ENCODE measurements at places on chromosomes 12 and 14. TPM values are rescaled to one million over a fixed set of nuclear protein-coding genes. Genes with fewer than 3 reads are reported as not detected.

DNA sequence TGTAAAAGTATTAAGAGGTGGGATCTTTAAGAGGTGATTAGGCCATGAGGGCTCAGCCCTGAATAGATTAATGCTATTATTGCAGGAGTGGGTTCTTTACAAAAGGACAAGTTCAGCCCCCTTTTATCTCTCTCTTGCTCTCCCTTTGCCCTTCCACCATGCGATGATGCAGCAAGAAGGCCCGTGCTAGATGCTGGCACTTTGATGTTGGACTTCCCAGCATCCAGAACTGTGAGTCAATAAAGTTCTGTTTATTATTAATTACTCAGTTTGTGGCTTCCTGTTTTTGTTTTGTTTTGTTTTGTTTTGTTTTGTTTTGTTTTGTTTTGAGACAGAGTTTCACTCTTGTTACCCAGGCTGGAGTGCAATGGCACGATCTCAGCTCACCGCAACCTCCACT is 10.1 kb downstream of the RNASE1 start:
- no peak for DNase-seq

- DNase-seq: peak; percentile 66
These were observed 594 bp downstream of the KRAS start for GRCh38 chr12:25249931-25250738.

DNA sequence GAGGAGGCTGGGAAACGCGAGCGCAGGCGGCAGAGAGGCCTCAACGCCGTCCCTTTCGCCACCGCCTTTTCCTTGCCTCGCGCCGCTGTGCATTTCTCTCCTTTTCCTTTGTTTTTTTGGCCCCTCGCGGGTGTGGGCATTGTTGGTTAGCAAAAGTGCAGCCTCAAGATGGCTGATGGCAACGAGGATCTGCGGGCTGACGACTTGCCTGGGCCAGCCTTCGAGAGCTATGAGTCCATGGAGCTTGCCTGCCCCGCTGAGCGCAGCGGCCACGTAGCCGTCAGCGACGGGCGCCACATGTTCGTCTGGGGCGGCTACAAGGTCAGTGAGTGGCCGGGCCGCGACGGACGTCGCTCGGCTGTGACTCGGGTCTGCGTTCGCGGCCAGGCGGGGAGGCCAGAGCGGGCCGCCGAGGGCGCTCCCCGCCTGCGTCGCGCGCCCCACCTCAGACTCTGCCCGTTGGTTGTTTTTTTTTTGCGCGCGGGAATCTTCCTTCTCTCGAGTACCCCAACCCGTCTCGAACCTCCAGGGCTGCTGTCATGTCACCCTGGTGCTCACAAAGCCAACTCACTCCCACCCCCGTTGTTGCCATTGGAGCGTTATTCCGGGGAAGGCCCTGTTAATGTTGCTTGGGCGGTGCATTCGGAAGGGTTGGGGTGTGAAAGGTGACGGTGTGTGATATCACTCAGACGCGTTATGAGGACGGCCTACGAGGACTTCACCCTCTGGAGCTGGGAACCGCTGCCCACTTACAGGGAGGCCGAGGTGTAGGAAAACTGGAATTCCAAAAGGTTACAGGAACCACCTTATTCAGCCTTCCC is 558 bp downstream of the KLHDC2 start:
- DNase-seq: peak; percentile 62

DNA sequence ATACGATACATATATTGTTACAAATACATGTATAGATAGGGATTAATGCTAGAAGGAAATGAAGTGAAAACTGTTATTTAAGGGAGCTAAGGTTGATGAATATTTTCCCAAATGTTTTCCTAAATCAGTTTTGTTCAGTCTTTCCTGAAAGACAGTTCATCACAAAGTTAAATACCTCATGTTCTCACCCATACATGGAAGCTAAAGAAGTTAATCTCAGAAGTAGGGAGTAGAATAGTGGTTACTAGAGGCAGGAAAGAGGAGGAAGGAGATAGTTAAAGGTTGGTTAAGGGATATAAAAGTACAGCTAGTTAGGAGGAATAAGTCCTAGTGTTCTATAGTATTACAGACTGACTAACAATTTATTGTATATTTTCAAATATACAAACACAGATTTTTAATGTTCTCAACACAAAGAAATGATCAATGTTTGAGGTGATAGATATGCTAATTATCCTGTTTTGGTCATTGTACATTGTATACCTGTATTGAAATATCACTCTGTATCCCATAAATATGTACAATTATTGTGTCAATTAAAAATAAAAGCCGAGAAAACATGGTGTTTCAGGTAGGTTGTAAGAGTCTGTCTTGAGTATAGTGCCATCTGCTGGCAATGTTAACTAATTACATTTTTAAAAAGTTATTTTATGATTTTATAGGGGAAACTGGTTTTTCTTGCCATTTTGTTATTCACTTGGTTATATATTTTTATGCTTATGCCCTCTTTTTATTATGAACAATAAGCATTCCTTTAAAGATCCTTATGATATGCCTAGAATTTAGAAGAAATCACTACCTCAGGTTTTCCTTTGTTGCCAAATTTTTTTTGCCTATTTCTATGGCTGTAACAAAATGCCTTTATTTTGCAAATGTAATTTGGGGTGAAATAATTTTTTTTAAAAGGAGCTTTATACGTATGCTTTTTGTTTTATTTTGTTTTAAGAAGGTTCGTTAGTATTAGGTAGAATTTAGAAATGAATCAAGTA is 26.9 kb downstream of the ZDHHC17 start:
- peak; percentile 7 for DNase-seq

GRCh38 chr14:29569194-29569593 is 358.5 kb downstream of the PRKD1 start:
- DNase-seq: no peak

- DNase-seq: peak; percentile 21
These were observed 115.5 kb downstream of the SLC2A13 start for GRCh38 chr12:39990122-39991101.

DNA sequence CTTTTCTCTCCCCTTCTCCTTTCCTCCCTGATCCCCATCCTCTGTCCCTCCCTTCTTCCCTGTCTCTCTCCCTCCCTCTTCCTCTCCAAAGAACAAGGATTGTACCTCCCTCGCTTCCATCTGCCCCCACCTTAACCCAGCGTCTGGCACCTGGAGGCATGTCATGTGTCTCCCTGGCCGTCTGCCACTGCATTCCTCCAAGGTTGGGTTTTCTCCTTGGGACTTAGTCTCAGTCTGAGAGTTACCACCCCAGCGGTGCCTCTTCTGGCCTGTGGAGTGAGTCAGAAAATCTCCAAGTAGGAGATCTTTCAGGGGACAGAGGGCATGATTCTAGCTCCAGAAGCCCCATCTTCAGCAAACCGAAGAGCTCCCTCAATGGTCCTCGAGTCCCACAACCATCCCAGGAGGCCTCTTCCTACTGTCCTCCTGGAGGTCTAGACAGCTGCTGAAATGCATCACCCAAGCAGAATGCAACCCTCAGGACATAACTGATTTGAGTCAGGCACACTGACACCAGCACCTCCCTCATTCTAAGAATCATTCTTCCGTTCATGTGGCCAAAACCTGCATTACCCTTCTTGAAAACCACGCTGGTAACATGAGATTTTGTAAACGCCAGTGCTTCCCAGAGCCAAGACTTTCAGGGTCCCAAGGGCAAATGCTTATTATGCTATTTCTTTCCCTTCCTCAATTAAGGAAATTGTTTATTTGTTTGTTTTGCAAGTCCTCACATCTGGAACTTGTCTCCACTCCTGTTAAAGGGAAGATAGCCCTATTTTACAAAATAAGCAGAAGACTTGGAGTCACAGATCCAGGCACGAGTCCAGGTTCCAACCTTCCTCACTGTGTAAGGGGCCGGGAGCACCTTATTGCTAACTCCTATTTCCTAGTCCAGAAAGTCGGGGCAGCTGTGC is 463.2 kb downstream of the BCL11B start:
- no peak for DNase-seq

GRIP1 gene
- 73.8 TPM for total RNA-seq

AMN gene
- 0.92 TPM for total RNA-seq

Data from H7 (cell line).